Natural killer cell treated with Interleukin-12 subunit alpha and Interleukin-12 subunit beta and Interleukin-15 and Interleukin-18, amount 100 ng/mL, for 72 hours (primary cell): ENCODE measurements at places on chromosomes 12 and 14. TPM values are rescaled to one million over a fixed set of nuclear protein-coding genes. Genes with fewer than 3 reads are reported as not detected.

Gene GUCY2C
- not detected for total RNA-seq

Gene RAB15
- 1.8 TPM for total RNA-seq

Gene PDE3A
- not detected for total RNA-seq

Gene LRFN5
- total RNA-seq, result not detected

Gene TSPAN19
- total RNA-seq, result not detected

Gene AKAP3
- total RNA-seq, result 0.71 TPM

Gene OAS1
- 4.7 TPM for total RNA-seq

Gene ERP27
- total RNA-seq, result 3.7 TPM

Gene VPS33A
- 31.8 TPM for total RNA-seq

Gene AMHR2
- total RNA-seq, result not detected

Gene CIT
- total RNA-seq, result 71.1 TPM

Gene OVCH1
- total RNA-seq, result not detected

Gene ESPL1
- total RNA-seq, result 127 TPM

Gene DNAJC22
- total RNA-seq, result not detected

Gene SERPINA10
- total RNA-seq, result not detected

Gene LRRK2
- total RNA-seq, result 0.29 TPM

Gene GALC
- total RNA-seq, result 27.0 TPM

Gene HHIPL1
- total RNA-seq, result not detected

Gene TAC3
- 0.45 TPM for total RNA-seq

Gene KRT85
- total RNA-seq, result not detected

Gene KANSL2
- 42.5 TPM for total RNA-seq

Gene HSPB8
- total RNA-seq, result not detected

Gene TMPRSS12
- not detected for total RNA-seq

Gene GLIPR1L2
- 1.0 TPM for total RNA-seq

Gene SYNE3
- 46.9 TPM for total RNA-seq

Gene ENDOU
- total RNA-seq, result not detected

Gene ST8SIA1
- 0.81 TPM for total RNA-seq

Gene DBX2
- not detected for total RNA-seq

Gene PPM1A
- total RNA-seq, result 72.3 TPM

Gene TTC8
- total RNA-seq, result 4.2 TPM

Gene RPS6KL1
- total RNA-seq, result 12.8 TPM
